ENCODE measurements at places on chromosomes 12 and 14. TPM values are rescaled to one million over a fixed set of nuclear protein-coding genes. Genes with fewer than 3 reads are reported as not detected.

- peak; percentile 89 for DNase-seq
These were observed at the start of gene SYNE2 for GRCh38 chr14:63852817-63853731. SYNE2 (plus strand) TSS chr14:63853004; CDS start chr14:63909149, 56,145 bp downstream.

GRCh38 chr12:62270872-62271271, 10.7 kb downstream of the USP15 start:
- no peak for DNase-seq

The STRAP gene
- total RNA-seq, result 258 TPM

GRCh38 chr12:112121780-112122565, 3.4 kb upstream of the TRAFD1 start:
- no peak for DNase-seq

DNA sequence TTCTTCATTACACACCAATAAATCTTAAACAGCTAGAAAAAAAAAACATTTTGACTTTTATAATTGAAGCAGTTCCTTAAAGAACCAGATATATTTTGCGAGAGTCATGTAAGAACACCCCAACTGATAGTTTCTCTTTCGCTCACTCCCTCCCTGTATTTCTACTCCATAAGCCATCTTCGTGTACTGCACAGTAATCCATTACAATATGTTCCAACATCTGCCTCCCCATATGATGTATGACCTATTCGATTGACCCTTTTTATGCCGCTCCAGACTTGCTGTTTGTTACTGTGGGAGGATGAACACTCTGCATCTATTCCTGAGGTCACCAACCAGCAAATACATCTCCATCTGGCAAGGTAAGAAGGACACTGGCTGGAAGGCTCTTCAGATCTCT, 331.7 kb downstream of the SOX5 start:
- no peak for DNase-seq

- DNase-seq, result no peak
These were observed 1057.6 kb downstream of the GALC start for GRCh38 chr14:86935241-86935885.

GRCh38 chr12:94057262-94058151, 90.9 kb upstream of the PLXNC1 start:
- no peak for DNase-seq

DNA sequence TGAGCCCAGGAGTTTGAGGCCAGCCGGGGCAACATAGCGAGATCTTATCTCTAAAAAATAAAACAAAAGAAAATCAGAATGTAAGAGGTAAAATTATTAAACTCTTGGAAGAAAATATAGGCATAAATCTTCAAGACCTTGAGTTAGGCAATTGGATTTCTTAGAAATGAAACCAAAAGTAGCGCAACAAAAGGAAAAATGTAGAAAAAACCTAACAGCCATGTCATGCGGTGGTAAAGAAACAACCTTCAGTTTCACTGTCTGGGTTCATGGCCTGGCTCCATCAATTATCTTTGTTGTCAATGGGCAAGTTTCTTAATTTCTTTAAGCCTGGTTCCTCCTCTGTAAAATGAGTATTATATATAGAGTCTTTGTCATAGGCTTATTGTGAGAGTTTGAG, 5.6 kb upstream of the GCH1 start:
- DNase-seq, result no peak

GRCh38 chr12:103586132-103586531, 941 bp upstream of the STAB2 start:
- DNase-seq, result no peak

- no peak for DNase-seq
These were observed 120.5 kb downstream of the TMX1 start for GRCh38 chr14:51360592-51360991.

All from type B pancreatic cell (in vitro differentiated cells).